ENCODE measurements at places on chromosomes 12 and 14. TPM values are rescaled to one million over a fixed set of nuclear protein-coding genes. Genes with fewer than 3 reads are reported as not detected.

AQP6 gene
- total RNA-seq = not detected

SLC35E3 gene
- 7.0 TPM for total RNA-seq

- DNase-seq = no peak
Observed at GRCh38 chr12:105892362-105892910, 246.3 kb downstream of the NUAK1 start.

DNA sequence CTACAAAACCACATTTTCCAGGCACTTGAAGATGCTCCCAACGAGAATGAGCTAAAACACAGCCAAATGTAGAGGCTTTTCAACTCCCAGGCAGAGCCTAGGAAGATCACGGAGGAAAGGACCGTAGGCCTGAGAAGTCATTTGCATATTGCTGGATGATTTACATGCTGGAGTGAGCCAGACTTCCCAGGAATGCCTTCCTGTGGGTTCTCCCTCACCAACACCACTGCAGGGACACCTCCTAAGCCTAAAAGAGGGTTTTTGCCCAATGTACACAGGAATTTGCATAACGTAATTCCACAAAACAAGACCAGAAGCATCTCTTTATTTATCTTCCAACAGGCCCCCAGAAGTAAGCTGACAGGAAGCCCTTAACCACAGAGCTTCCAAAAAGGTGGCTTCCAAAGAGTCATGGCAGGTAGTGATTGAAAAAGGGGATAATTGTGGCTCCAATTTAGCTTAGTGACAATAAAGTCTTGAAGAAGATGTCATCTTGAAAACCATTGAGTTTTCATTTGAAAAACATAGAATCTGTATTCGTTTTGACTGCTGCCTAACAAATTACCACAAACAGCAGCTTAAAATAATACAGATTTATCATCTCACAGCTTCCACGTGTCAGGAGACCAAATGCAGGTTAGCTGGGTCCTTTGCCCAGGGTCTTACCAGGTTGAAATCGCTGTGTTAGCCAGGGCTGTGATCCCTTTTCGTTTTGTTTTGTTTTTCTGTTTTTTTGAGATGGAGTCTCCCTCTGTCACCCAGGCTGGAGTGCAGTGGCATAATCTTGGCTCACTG lies 116.2 kb downstream of the EGLN3 start:
- DNase-seq = no peak

DNA sequence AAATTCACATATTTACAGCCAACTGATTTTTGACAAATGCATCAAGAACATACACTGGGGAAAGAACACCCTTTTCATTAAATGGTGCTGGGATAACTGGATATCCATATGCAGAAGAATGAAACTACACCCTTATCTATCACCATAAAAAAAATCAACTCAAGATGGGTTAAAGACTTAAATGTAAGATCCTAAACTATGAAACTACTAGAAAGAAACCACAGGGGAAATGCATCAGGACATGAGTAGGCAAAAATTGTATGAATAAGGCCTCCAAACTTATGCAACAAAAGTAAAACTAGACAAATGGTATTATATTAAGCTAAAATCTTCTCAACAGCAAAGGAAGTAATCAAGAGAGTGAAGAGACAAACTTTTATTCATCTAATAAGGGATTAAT lies 242.6 kb downstream of the CPNE8 start:
- peak; percentile 47 for DNase-seq

SPTB gene
- under 0.01 TPM for total RNA-seq

LMNTD1 gene
- total RNA-seq = not detected

DNA sequence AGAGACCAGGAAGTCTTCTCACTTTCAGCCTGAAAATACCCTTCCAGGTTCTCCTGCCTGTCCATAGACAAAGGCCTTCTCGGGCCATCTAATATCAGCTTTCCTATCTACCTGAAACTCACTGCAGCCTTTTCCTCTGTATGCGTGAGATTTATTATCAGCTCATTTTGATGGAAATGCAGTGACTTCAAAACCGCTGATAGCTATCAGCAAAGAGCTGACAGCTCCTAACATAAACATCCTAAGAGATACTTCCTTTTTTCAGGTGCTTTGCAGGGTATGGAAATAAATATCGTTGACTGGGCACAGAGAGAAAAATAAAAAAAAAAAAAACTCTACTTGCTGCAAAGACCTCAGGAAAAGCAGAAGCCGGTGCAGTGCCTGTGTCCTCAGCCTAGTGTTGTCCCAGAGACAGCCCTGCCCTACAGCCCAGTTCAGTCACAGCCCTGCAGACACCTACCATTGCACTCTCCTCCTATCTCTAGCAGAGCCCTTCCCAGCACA lies 215.0 kb upstream of the EGLN3 start:
- no peak for DNase-seq

SLC10A1 gene
- not detected for total RNA-seq

DNA sequence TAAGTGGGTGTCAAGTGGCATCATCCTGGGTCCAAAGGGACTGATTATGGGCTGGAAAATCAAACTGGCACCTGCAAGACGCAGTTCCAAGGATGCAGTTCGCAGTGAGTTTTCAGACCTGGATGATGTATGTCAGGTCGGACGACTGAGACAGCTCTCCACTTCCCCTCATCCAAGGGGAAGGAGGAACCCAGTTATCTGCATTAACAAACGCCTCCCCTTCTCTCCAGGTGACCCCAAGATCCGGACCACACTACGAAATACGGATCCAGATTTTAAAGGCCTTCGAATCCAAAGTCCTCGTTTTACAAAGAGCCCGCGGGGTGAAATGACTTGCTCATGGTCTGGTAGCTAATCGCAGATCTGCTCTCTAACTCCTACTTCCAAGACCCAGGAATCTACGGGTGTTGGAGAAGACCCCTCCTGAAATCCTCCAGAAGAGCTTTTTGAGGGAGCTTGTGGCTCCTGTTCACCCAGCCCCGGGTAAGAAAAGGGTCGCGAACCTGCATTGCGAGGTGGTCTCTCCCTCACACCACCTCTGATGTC lies 460 bp upstream of the SYNE2 start:
- peak; percentile 22 for DNase-seq

DNA sequence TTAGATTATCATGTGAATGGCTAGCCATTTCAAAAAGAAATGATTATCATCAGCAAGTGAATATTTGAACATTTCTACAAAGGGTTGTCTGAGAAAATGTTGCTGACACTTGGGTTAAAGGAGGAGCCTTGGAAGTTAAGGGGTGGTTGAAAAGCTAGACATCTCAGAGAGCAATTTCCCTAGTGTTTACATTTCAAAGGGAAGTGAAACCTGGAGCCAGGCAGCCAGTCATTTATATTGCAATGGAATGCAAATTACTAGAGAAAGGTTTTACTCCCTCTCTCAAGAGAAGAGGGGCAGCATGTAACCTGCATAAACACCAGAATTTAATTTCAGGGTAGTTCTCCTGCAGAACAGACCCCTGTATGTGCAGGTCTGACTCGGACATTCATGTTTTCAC lies 279.0 kb downstream of the SLC16A7 start:
- no peak for DNase-seq

DNA sequence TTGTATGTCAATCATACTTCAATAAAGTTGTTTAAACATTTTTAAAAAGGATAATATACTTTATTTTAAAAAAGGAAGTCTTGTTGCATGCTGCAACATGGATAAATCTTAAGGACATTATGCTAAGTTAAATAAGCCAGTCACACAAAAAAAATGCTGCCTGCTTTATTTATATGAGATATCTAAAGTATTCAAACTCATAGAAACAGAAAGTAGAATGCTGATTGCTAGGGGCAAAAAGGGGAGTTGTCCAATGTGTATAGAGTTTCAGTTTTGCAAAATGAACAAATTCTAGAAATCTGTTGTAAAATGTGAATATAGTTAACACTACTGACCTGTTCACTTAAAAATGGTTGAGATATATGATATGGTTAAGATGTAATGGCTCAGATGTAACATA lies 8.7 kb downstream of the KLRC4 start:
- no peak for DNase-seq

DNA sequence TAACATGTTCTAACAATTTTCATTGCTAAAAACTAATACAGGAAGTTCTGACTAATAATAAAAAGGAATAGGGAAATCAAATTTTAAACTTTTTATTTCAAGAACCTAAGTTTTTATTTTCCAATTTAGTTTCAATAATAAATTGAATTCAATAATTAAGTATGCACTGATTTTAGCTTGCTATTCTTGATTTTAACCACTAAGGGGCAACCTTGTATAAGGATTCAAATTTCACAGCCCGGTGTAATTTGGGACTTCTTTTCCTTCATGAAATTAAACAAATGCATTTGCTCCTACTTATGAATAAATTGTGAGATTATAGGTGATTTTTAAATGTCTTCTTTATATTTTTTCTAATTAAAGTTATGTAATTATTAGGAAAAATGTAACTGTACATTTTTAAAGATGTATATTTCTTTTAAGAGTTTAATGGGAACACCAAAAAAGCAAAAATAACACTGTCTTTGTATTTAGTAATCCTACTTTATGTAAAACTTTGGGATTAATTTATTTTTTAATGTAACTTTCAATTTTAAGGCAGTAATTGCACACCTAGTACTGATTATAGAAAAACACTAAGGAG lies 241.4 kb upstream of the PDZRN4 start:
- DNase-seq = peak; percentile 59

DNA sequence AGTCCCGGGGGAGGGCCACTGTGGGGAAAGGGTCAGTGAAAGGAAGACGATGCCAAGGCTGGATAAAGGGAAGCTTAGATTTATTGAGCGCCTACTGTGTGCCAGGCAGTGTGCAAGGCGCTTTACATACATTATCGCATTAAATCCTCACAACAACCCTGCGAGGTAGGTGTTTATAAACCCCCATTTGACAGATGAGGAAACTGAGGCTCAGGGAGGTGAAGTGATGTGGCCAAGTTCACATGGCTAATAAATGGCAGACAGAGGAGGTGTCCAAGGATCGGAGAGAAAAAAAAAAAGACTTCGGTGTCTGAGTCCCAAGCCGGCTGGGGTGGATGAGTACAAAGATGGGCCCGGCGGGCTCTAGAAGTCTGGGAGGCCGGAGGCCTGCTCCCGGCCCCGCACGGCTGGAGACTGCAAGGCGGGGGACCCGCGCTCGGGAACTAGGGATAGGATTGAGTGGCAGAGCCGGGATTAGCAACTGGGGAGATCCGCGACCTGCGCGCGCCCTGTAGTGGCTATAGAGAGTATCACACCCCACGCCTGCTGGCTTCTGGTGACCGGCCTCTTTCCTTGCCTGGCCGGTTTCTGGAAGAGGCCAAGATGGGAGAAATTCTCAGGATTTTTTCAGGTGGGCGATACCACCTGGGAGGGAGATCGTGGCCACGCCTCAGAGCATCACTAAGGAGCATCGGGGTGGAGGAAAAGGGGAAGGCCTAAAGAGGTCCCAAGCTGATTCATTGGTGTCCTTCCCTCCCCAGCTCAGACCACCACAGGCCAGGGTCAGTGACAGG lies 3.9 kb downstream of the DDN start:
- DNase-seq = peak; percentile 76

- peak; percentile 91 for DNase-seq
Observed at GRCh38 chr12:70576341-70577282, 60.6 kb downstream of the PTPRB start.

DNA sequence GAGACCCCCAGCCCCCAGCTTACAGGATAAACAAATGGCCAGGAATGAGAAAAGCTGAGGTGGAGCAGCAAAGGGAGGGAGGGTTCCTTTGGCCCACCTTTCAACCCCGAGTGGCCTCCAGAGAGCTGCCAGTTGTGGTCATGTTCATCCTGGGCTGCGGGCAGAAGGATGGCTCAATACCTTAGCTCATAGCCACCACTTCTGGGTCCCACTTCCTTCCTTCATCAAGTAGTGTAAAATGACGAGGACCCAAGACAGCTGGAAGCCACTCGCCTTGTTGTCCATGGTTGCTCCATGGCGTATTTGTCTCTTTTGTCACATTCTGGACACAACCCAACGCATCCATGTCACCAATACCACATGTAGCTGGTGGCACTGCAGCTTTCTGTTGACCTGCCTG lies 24.2 kb downstream of the CRACR2A start:
- no peak for DNase-seq

DENND5B gene
- total RNA-seq = 6.8 TPM

SLC39A2 gene
- total RNA-seq = 0.18 TPM

PRB2 gene
- total RNA-seq = not detected

DNA sequence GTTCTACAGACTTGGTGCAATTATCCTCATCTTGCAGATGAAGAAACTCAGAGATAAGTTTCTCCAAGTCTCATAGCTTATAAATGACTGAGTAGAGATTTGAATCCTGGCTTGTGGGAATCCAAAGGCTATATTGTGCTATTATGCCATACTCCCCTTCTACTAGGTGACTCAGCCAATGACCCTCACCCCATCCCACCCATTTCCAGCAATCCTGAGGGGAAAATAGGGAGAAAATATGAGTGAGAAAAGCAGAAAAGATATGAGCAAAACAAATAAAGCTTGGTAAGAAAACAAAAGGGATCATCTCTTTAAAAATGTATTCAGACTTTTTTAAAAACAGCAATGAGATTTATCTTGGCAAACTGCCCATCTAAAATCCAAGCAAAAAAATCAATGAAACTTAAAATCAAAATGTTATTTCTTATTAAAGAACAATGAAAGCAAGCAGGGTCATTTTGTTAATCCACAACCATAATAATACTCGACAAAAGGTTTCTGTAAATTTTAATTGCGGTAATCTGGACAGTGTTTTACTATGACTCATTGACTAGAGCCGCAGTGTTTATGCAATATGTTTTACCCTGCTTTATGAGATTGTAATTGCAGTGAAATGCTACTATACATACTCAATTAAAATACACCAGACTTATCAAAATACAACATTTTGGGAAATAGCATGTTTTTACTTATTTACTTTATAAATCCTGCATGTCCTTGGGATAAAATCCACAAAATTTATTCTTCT lies 13.1 kb upstream of the LGR5 start:
- DNase-seq = peak; percentile 27

GRCh38 chr12:16228067-16228466 lies 49.4 kb downstream of the SLC15A5 start:
- peak; percentile 2 for DNase-seq

GRCh38 chr12:50981319-50982239 lies 29.2 kb downstream of the HIGD1C start:
- DNase-seq = no peak

KRT6A gene
- not detected for total RNA-seq

KCNA5 gene
- not detected for total RNA-seq

- no peak for DNase-seq
Observed at GRCh38 chr12:75655315-75655806, 144.0 kb upstream of the KRR1 start.

CLEC1B gene
- not detected for total RNA-seq

BEGAIN gene
- total RNA-seq = 0.18 TPM

DNA sequence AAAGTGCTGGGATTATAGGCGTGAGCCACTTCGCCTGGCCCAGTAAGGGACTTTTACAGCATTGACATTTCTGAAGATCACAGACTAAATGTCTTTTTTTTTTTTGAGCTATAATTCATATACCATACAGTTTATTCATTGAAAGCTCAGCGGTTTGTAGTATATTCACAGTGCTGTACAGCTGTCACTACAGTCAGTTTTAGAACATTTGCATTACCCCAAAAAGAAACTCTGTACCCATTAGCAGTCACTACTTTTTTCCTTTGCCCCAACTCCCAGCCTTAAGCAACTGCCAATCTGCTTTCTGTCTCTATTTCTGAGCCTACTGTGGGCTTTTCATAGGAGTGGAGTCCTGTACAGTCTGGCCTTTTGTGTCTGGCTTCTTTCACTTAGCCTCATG lies 8.2 kb downstream of the BRI3BP start:
- DNase-seq = no peak

TOMM20L gene
- total RNA-seq = not detected

NOC4L gene
- 13.2 TPM for total RNA-seq

- no peak for DNase-seq
Observed at GRCh38 chr12:78795934-78796445, 68.6 kb upstream of the SYT1 start.

LRP1 gene
- 381 TPM for total RNA-seq

Measured in fibroblast of the aortic adventitia (primary cell).